Stimulated activated CD4-positive, alpha-beta T cell treated with anti-CD3 and anti-CD28 coated beads, Interleukin-1b, Interleukin-23, amount 100 ng/mL, for 1 hour (primary cell): ENCODE measurements at places on chromosomes 3 and 15.

- DNase-seq: no peak
Measured at GRCh38 chr3:140863580-140864009, 78.0 kb upstream of the SLC25A36 start.

- DNase-seq: no peak
Measured at GRCh38 chr3:61925721-61926120, 364.4 kb downstream of the PTPRG start.

DNA sequence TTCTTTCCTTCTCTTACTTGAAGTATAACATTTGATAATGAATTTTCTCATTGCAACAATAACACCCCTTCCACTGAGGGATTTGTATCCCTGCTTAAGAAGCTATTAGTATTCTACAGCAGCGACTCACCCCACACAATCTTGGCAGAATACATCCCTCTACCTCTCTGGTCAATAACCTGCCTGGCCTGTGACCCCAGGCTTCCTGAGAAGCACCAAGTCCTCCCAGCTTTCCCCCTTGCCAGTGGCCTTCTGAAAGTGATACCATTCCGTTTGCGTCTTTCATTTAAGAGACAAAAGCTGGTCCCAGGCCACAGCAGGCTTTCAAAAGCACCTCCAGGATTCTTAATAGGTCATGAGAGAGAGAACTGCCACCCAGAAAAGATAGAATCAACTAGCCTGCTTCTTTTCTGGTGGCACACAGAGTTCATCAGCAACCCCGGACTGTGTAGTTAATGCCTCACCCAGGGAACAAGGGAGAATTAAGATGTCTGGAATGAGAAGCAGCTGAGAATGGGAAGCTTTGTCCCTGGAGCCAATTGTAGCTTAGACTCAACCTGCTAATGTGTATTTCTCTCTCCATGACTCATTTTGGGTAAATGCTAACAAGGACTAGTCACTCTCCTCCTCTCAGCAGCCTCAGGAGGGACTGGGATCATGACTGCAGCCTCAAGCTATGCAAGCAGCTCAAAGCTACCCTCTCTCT is 101.0 kb upstream of the CPNE4 start:
- DNase-seq: no peak

GRCh38 chr3:161265916-161266571 is 44.9 kb downstream of the NMD3 start:
- no peak for DNase-seq

- no peak for DNase-seq
Measured at GRCh38 chr3:127960421-127960965, 45.5 kb downstream of the KBTBD12 start.

DNA sequence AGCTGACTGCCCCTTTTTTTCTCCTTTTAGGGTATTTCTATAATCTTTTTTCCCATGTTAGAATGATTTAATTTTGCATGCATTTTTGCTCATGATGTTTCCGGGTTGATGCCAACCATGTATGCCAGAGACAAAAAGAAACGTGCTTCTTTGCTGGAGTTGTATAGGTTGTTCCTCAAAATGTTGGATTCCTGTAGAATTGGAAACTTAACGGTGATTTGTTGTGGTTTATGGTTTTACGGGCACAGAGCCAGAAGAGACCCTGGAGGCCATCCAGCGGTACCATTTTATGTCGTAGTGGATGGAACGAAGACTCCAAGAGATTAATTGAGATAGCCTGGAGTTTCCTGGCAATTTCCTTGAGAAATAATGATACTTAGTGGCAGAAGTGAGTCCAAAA is 481.5 kb upstream of the RGMA start:
- DNase-seq: no peak

- DNase-seq: no peak
Measured at GRCh38 chr3:172167892-172168648, 128.7 kb downstream of the FNDC3B start.

- no peak for DNase-seq
Measured at GRCh38 chr3:194322678-194323211, 28.4 kb downstream of the CPN2 start.

DNA sequence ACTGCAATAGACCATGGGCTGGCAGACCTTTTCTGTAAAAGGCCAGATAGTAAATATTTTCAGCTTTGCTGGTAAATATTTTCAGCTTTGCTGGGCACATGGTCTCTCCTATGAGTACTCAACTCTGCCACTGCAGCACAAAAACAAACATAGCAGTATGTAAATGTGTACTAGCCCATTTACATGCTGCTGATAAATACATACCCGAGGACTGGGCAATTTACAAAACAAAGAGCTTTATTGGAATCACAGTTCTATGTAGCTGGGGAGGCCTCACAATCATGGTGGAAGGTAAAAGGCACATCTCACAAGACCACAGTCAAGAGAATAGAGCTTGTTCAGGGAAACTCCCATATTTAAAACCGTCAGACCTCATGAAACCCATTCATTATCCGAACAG is 793.0 kb downstream of the EDEM1 start:
- DNase-seq: no peak

DNA sequence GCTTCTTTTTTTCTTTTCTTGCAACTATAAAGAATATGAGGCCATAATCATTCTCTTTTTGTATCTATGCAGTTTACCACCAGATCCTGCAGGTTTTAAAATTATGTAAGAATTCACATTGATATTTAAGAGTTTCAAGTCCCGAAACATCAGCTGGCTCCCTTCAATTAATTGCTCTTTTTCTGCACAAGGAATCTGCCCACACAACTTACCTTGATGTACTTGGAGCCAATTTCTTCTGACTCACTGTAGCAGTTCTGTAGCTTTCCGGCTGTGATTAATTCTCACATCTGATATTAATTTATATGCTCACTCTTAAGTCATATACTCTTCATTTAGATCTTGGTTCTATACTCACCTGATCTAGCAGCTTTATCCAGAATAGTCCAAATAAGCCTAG is 781.8 kb downstream of the CADM2 start:
- no peak for DNase-seq
